ENCODE measurements at places on chromosomes 3 and 15.

DNA sequence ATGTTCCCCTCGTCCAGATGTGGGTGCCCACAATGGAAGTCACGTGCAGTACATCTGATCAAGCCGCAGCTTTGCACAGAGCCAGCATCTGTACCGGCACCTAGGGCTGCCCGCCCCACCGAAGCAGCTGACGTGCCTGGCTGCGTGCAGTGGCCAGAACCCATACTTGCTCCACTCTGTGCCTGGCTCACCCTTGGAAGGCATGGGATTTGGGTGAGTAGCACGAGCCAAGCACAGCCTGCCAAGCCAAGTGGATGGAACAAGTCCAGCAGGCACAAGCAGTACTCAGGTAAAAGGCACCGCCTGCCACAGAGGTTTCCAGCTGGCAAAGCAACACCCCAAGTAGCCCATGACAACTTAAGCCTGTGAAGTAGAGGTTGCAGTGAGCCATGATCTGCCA, 261.3 kb downstream of the TBC1D5 start:
- H3K4me1 ChIP-seq = no peaks in the 10 kb centered on the region
- no peak overlapping the region for H3K4me3 ChIP-seq
- no peaks in the 10 kb centered on the region for H3K36me3 ChIP-seq
- no peak overlapping the region for H3K27ac ChIP-seq
- no peak for DNase-seq
- no peaks in the 10 kb centered on the region for H3K27me3 ChIP-seq

GRCh38 chr3:15347063-15347736, 14.8 kb upstream of the SH3BP5 start:
- no peak for DNase-seq
- H3K4me1 ChIP-seq = no peaks in the 10 kb centered on the region
- no peak overlapping the region for H3K4me3 ChIP-seq
- no peak overlapping the region for H3K27ac ChIP-seq
- no peaks in the 10 kb centered on the region for H3K36me3 ChIP-seq
- no peaks in the 10 kb centered on the region for H3K27me3 ChIP-seq

DNA sequence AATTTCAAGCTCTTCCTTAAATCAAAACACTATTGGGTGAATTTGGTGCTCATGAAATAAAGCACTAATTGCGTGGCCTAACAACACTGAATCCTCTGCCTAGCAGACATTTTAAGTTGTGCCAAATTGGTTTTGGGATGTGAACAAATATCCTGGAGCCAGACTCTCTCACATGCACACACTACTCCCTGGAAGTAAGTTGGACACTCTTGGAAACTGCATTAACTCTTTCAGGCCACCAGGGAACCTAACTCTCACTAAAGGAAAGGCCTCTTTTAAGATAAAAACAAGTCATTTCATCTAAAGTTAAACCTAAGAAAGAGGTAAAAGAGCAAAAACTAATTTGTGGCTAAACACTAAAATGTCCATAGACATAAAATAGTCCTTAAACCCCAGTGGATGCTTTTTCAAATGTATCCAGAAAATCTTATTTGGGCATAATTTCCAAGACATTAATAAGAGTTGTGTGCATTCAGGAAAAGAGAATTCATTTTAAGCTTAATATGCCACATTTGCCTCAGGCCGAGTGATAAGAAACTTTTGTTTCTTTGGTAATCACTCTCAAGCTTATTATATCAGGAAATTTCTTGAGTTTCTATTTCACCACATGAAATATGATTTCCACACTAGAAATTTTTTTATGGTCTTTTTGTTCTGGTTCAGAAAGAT, 61.8 kb downstream of the ZBTB20 start:
- H3K27me3 ChIP-seq = no peaks in the 10 kb centered on the region
- H3K4me3 ChIP-seq = no peak overlapping the region
- H3K4me1 ChIP-seq = no peaks in the 10 kb centered on the region
- no peaks in the 10 kb centered on the region for H3K36me3 ChIP-seq

- no peaks in the 10 kb centered on the region for H3K27me3 ChIP-seq
- peaks cover 8% of the 10 kb centered on the region for H3K4me1 ChIP-seq
- H3K27ac ChIP-seq = peak overlapping the region; percentile 97
Observed at GRCh38 chr15:31215490-31216214, 111.0 kb upstream of the KLF13 start.

GRCh38 chr3:139655909-139656595, 21.7 kb downstream of the NMNAT3 start:
- no peaks in the 10 kb centered on the region for H3K36me3 ChIP-seq
- DNase-seq = no peak
- no peaks in the 10 kb centered on the region for H3K27me3 ChIP-seq

DNA sequence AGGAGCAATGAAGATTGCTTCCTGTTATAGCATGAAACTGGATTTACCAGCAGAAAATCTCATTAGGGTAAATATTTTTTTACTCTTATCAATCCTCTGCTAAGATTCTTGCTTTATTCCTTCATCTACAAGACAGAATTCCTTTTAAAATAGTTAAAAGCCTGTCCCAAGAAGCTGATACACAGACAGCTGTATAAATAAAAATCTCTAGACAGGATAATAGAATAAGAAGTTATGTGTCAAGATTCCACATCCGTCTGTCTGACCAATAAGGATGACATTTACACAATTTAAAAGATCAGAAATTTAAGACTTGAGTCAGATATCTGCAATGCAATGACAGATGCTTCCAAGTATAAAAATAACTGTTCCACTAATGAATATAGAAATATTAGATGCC, 57.6 kb downstream of the SSR3 start:
- no peaks in the 10 kb centered on the region for H3K4me1 ChIP-seq
- no peaks in the 10 kb centered on the region for H3K27me3 ChIP-seq
- H3K4me3 ChIP-seq = no peak overlapping the region
- no peak for DNase-seq
- H3K27ac ChIP-seq = no peak overlapping the region

GRCh38 chr3:159560214-159560979, 428.2 kb upstream of the IL12A start:
- H3K36me3 ChIP-seq = no peaks in the 10 kb centered on the region
- H3K4me1 ChIP-seq = no peaks in the 10 kb centered on the region
- H3K27ac ChIP-seq = no peak overlapping the region
- no peak overlapping the region for H3K4me3 ChIP-seq
- no peak for DNase-seq

GRCh38 chr15:96166223-96167200, 164.0 kb upstream of the NR2F2 start:
- no peaks in the 10 kb centered on the region for H3K36me3 ChIP-seq
- no peak overlapping the region for H3K27ac ChIP-seq
- DNase-seq = no peak
- H3K27me3 ChIP-seq = no peaks in the 10 kb centered on the region

DNA sequence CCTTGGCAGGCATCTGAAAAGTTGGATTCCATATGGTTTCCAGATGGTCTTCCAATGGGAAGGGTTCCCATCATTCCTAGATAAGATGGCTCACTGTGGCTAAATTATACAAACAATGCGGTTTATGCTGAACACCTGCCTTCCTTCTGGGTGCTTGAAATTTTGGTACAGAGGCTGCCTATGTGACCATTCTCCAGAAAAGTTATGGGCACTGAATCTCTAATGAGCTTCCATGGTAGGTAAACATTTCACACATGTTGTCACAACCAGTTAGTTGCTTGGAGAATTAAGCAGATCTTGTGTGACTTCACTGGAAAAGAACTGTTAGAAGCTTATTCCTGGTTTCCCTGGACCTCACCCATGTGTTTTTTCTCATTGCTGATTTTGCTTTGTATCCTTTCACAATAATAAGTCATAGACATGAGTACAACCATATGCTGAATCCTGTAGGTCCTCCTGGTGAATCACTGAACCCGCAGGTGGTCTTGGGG, 30.1 kb downstream of the PLOD2 start:
- no peaks in the 10 kb centered on the region for H3K27me3 ChIP-seq
- H3K4me3 ChIP-seq = no peak overlapping the region
- H3K4me1 ChIP-seq = no peaks in the 10 kb centered on the region
- H3K27ac ChIP-seq = no peak overlapping the region
- H3K36me3 ChIP-seq = no peaks in the 10 kb centered on the region

GRCh38 chr3:172918568-172919296, 168.2 kb downstream of the ECT2 start:
- no peaks in the 10 kb centered on the region for H3K27me3 ChIP-seq
- H3K36me3 ChIP-seq = no peaks in the 10 kb centered on the region
- DNase-seq = no peak
- no peaks in the 10 kb centered on the region for H3K4me1 ChIP-seq
